H54 (cell line): ENCODE measurements at places on chromosomes 5 and 9.

- DNase-seq = peak; percentile 80
Measured at GRCh38 chr9:134662143-134662876, 20.7 kb downstream of the COL5A1 start.

DNA sequence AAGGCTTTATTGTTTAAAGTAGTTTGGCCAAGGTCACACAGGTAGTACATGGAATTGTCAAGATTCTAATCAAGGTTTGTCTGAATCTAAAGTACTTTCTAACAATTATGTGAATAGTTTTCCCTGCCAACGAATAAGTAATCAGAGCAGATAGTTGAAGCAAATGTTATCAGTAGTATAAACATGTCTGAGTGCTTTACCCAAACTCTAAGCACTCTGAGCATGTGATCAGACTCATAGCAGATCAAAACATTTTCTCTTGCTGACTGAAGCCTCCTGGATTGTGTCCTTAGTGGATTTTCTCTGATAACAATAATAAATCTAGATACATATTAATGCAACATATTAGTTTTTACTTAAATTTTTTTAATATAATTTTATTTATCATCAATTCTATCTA lies 995.0 kb downstream of the EFNA5 start:
- no peak for DNase-seq

- DNase-seq = no peak
Measured at GRCh38 chr9:111937781-111938426, 41.3 kb downstream of the UGCG start.

DNA sequence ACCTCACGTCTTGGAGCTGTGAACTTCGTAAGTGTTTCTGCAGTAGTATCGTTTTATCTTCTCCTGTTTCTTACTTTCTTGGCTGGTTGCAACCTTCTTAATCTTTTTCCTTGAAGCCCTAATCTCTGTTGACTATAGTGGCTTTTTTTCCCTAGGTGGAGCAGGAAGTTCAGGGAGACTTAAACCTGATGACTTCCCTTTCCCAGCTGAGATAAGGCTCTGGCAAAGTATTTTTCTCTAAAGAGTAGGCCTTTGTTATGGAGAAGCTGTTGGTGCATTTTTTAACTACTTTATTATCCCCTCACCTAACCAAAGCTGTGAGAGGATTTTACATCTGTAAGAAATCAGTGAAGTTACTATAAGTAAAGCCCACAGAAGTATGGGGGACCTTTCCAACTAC lies 723.1 kb upstream of the RIOK2 start:
- no peak for DNase-seq

DNA sequence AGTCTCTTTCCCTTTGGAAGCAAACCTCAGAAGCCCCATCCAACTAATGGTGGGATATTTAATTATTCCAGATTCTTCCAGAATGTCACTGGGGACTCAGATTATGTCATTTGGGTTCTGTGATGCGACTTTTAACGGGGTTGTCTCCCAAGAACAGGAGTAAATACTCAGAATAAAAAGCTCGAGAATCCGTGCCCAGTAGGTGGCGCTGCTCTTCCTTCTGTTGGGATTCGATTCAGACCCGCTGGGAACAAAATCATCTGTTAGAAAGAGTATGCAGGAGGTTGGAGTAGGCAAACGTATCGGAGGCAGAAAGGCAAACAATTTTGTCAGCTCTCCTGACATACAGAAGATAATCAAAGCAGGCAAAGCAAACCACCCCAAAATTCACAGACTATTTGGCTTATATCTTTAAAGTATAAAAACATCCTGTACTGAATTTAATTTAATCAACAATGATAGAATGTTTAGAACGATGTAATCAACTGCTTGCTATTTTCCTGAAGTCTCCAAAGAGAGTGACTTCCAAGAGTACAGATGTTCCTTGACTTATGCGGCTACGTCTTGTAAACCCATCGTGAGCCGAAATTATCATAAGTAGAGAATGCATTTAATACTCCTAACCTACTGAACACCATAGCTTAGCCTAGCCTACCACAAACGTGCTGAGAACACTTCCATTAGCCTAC lies 169.8 kb upstream of the RAI14 start:
- DNase-seq = peak; percentile 81

- no peak for DNase-seq
Measured at GRCh38 chr9:128244837-128245231, 31.0 kb downstream of the GOLGA2 start.

GRCh38 chr5:7886849-7887475 lies 18.0 kb downstream of the MTRR start:
- DNase-seq = no peak

GRCh38 chr5:101785090-101785489 lies 511.0 kb downstream of the SLCO4C1 start:
- no peak for DNase-seq

DNA sequence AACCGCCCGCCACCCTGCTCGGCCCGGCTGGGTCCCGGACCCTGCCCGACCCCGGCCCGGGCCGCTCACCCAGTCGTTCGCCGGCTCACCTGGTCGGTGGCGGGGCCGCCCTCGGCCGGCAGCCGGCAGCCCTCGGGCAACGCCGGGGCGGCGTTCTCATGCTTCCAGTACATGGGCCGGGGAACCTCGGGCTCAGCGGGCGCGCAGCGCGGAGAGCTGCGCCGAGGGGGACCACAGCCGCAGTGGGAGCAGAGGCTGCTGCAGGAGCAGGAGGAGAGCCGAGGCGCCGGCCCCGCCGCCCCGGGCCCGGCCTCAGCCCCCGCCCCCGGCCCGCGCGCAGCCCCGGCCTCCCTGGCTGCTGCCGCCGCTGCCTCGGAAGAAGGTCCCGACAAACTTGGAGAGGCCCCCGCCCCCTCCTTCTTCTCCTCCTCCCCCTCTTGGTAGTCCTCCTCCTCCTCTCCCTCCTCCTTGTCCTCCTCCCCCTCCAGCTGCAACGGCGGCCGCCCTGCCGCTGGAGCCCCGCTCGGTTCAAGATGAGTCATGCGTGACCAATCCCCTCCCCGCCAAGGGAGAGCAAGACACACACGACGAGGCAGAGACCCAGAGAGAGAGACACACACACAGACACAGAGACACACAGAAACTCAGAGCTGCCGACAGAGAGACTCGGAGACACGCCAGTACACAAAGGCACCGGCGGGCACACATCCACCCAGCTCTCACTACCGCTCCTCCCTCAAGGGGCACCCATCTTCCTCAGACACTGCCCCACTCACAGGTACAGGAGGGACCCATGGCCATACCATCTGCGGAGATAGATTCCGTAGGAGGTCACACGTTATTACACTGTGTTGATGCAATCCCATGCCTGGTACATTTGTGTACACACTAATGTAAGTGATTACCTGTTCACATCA lies at the start of gene LHX6:
TSS of gene LHX6 (minus strand) at position 390 of the 917 bp plus-strand sequence. CDS start at position 173, 217 bp downstream.
- peak; percentile 88 for DNase-seq

DNA sequence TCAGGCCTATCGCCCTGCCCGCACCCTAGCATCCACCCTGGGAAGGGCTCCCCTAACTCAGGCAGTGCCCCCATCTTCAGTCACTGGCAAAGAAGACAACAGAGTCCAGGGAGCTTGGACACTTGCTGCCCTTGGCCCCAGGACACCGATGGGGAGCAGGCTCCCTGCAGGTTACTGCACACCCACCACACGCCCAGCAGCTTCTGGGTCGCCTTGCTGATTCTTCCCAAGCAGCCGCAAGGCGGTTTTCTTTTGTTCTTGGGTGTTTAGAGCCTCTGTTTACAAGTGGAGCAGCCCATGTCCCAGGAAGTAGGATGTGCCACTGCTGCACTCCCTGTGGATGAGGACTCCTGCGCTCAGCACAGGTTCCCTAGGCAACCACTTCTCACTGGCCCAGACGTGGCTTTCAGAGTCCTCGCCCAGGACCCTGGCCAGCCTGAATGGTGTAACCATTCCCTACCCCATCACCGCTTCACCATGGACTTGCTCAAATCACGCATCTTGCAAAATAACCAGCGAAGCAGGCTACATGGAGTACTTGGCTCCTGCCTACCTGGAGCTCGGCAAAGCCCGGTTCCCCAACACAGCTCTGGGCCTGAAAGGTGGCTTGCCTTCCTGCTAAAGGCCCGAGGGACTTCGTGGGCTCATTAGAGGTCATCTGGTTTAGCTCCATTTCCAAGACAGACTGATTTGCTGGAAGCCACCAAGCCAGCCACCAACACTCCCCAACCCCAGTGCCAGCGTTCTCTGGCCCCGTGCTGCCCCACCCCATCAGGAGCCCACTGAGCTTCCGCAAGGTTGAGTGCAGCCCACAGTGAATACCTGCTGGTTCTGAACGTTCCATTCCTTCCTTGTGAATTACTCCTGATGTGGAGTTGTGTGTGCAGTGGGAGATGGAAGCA lies 60.0 kb downstream of the PSMB7 start:
- no peak for DNase-seq

DNA sequence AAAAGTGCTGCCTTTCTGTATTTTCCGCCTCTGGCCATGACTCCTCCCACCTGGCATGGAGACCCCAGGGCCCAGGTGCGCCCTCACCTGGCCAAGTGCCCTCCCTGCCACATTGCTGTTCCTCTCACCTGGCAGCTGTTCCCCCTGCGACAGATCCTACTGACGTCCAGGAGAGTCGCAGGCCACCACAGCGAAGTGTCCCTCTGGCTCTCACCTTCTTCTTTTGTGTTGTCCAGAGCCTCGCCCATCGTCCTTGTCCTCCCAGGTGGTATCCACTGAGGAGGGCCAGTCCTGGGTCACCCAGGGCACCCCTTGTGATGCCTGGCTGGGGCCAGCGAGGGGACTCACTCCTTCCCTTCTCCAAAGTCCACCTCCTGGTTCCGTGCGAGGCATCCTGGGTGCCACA lies 2.6 kb downstream of the NKD2 start:
- DNase-seq = no peak

DNA sequence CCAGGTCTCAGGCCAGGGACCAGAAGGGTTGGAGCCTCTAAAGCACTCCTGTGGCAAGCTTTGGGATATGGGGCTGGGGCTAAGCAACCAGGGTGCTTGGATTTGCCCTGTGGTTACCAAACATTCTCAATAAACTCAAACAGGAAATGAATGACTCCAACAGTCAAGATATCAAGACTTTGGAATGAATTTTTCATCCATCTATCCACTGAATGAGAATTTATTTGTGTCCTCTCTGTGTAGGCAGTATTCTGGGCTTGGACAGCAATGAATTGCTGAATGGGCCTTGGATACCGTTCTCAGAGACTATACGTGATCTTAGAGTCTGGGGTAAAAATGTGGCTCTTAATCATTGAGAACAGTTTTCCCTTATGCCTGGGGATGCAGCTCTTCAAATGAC lies 212.5 kb downstream of the DAB2IP start:
- DNase-seq = peak; percentile 50

DNA sequence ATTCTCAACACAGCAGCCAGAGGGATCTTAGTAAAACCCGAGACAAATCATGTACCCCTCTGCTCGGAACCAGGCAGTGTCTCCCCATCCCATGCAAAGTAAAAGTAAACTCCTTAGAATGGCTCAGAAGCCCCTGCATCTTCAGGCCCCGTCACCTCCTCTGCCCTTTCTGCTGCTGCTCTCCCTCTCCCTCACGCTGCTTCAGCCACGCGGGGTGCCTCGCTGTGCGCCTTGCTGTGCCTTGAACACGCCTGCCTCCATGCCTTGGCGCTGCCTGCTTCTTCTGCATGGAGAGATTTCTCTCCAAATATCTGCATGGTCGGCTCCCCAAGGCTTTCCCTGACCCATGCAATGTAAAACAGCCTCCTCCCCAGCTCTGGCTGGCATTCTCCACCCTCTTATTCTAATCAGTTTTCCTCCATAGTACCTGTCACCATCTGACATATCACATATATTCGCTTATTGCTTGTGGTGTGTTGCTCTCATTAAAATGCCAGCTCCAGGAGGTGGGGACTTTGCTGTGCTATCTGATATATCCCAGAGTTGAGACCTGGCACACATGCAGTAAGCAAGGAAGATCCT lies 8.0 kb downstream of the GPRIN1 start:
- DNase-seq = no peak

DNA sequence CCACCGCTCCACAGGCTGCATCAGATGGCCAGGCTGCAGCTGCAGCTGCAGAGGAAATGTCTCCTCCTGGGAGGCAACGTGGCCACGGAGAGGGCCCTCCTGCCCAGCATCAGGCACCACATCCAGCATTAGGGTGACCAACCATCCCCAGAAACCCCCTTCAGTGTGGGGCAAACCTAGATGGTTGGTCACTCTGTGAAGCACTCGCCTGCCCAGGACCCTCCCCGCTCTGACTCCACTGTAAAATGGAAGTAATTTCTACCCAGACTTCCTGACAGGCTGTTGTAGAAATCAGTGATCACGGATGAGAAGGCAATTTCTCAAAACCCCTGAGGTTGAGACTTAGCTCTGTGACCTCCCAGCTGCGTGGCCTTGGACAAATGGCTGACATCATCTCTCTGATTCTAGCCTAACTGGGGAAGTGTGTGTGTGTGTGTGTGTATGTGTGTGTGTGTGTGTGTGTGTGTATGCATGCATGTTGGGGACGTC lies 31.6 kb downstream of the B4GALT1 start:
- no peak for DNase-seq
